ENCODE measurements at places on chromosomes 6 and 20. TPM values are rescaled to one million over a fixed set of nuclear protein-coding genes. Genes with fewer than 3 reads are reported as not detected.

DNA sequence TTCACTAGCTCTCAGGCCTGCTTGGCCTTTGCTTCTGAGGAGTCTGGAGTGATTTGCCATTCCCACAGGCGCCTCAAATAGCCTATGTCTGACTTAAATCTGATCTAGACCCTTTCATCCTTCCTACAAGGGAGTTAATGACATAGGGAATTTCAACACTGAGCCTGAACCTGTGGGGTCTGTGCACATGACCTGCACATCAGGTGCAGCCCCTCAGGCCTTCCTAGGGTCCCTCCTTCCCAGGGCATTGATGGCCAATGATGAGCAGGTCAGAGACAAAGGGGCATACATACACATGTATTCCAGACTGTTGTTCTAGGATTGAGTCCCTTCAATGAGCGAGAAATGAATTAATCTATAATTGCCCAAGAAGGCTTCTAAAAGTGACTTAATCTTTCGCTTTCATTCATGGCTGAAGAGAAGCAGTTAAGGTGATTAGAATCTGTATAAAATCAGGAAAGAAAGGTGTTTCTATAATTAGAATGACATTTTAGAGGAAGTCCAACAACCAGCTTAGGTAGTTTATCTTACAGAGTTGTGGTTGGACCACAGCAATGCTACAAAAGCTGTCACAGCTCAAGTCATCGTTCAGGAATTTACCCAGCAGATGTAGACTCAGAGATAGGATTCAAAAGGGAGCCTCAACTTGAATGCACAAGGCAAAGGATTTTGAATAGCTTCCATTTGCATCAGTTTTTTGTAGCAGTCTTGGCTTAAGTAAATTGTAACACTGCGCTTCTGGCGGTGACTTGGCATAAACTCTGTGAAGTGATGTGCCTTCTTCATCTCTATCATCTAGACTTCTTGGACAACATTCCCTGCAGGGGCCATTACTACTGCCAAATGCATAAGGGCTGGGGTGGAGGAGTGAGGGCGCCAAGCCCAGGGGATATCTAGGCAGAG is 27.0 kb upstream of the TBC1D7 start:
- DNase-seq: no peak

- no peak for DNase-seq
These were observed 25.9 kb downstream of the METTL24 start for GRCh38 chr6:110332281-110332680.

DNA sequence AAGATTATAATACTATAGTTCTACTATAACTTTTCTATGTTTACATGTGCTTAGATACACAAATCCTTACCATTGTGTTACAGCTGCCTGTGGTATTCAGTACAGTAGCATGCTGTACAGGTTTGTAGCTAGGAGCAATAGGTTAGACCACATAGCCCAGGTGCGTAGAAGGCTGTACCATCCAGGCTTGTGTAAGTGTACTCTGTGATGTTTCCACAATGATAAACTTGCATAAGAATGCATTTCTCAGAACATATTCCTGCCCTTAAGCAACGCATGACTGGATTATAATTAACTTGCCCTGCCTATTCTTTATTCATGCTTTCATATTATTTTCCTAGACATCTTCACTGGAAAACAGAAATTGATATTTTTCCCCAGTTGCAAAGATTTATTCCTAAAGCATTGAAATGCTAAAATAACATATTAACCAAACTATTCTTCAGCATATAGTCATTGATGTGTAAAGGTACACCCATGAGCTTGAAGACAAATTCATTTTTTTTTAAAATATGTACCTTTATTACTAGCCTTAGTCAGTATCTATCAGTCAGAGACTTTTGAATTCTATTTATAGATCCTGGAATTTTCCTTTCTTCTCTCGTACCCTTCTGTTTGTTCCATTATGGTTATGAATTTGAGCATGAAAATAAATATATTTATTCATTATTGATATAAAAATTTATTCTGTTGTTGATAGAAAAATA is 7.2 kb upstream of the CTAGE9 start:
- no peak for DNase-seq

GRCh38 chr6:20417819-20418218 is 16.1 kb downstream of the E2F3 start:
- no peak for DNase-seq

GRCh38 chr20:4813076-4813862 is 91.6 kb downstream of the PRND start:
- peak; percentile 59 for DNase-seq

DNA sequence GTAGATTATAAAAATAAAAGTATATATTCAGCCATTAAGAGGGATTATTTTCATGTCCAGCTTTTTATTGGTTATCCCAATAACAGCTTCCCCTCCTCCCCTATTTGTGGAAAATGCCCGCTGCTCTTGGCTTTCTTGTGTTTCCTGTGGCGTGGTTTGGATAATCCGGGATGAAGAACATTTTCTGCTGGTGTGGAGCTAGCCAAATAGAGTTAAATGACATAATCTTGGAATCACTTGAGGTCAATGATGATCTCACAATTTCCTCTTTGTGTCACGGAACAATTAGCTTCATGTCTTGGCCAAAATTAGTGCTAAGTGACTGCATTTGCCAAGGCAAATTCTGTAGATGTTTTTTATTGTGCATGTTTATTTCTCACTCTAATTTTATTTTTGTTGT is 394.0 kb downstream of the LAMA2 start:
- DNase-seq: no peak

ZSCAN23 gene
- 0.81 TPM for total RNA-seq

PLEKHG1 gene
- total RNA-seq: 6.6 TPM

DNA sequence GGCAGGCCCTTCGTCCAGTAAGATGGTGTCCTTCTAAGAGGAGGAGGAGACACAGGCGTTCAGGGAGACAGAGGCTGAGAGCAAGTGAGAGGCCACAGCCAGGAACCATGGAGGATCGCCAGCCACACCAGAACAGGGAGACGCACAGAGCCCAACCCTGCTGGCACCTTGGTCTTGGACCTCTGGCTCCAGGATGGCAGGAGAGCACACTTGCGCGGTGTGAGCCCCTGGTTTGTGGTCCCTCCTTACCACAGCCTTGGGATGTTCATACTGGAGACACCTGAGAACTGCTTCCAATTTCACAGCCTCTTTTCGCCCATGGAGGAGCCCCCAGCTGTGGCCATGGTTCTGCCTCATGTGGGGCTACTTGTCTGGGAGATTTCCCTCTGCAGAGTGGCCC is 222.4 kb downstream of the DLL1 start:
- no peak for DNase-seq

DNA sequence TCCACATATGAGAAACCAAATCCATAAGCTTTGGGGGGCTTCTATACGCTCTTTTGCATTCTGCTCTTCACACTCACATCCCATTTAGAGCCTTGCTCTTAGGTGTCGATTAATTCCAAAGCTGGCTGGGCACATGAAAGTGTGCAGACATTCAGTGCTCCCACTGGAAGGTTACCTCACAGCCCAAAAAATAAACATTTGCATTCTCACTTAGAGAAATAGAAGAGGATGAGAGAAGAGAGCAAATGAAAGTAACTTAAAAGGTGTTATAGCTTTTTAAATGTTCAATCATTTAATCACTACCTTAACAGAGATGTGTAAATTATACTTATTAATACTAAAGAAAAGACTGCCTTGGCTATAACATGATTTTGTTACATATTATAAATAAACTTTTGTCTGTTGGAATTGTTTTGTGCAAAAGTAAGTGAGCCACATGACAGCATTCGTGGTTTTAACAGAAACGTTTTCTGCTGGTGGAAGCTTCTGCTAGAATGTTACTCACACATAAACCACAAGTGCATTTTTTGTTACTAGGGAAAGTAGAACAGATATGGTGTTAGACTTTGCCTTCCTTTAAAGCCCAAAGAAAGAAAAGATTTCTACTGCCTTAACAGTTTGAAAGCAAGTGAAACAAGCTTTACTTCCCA is 116.7 kb downstream of the SIM1 start:
- DNase-seq: no peak

ANKRD6 gene
- total RNA-seq: 13.5 TPM

GRCh38 chr20:58604128-58604881 is 46.8 kb upstream of the STX16 start:
- peak; percentile 19 for DNase-seq
